Naive B cell (primary cell): ENCODE measurements at places on chromosomes 5 and 9.
A peak's percentile ranks its signal among the peaks of the same experiment; 100 is the strongest.

DNA sequence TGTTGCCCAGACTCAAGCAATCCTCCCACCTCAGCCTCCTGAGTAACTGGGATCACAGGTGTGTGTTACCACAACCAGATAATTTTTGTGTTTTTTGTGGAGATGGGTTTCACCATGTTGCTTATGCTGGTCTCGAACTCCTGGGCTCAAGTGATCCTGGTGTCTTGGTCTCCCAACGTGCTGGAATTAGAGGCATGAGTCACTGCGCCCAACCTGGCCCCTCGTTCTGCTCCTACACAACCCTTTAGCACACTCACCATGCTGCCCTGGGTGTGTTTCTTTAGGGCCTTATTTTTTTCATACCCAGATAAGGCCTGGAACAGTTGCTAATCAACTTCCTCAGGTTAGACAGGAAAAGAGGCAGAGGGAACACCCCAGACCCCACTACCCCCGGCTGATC lies 2.6 kb downstream of the PDZD2 start:
- H3K4me1 ChIP-seq: peaks cover 12% of the 10 kb centered on the region
- no peak overlapping the region for H3K27ac ChIP-seq
- peaks cover 24% of the 10 kb centered on the region for H3K27me3 ChIP-seq
- DNase-seq: no peak
- H3K4me3 ChIP-seq: no peak overlapping the region

GRCh38 chr9:37961351-37961750 lies 57.4 kb upstream of the SLC25A51 start:
- no peaks in the 10 kb centered on the region for H3K36me3 ChIP-seq
- no peak overlapping the region for H3K4me3 ChIP-seq
- H3K4me1 ChIP-seq: no peaks in the 10 kb centered on the region
- DNase-seq: no peak
- no peaks in the 10 kb centered on the region for H3K27me3 ChIP-seq

GRCh38 chr5:60677850-60678664 lies 21.9 kb downstream of the DEPDC1B start:
- peak; percentile 16 for DNase-seq
- H3K27ac ChIP-seq: no peak overlapping the region
- no peaks in the 10 kb centered on the region for H3K27me3 ChIP-seq
- H3K4me1 ChIP-seq: peaks cover 6% of the 10 kb centered on the region
- H3K4me3 ChIP-seq: no peak overlapping the region
- no peaks in the 10 kb centered on the region for H3K36me3 ChIP-seq

- no peaks in the 10 kb centered on the region for H3K27me3 ChIP-seq
- no peak for DNase-seq
- no peak overlapping the region for H3K4me3 ChIP-seq
- peaks cover 9% of the 10 kb centered on the region for H3K4me1 ChIP-seq
- H3K27ac ChIP-seq: no peak overlapping the region
Measured at GRCh38 chr9:136667214-136667939, 4.7 kb downstream of the EGFL7 start.

- no peak overlapping the region for H3K4me3 ChIP-seq
- no peaks in the 10 kb centered on the region for H3K27me3 ChIP-seq
- no peak overlapping the region for H3K27ac ChIP-seq
- H3K4me1 ChIP-seq: no peaks in the 10 kb centered on the region
Measured at GRCh38 chr5:97909541-97909940, 726.5 kb upstream of the RIOK2 start.

DNA sequence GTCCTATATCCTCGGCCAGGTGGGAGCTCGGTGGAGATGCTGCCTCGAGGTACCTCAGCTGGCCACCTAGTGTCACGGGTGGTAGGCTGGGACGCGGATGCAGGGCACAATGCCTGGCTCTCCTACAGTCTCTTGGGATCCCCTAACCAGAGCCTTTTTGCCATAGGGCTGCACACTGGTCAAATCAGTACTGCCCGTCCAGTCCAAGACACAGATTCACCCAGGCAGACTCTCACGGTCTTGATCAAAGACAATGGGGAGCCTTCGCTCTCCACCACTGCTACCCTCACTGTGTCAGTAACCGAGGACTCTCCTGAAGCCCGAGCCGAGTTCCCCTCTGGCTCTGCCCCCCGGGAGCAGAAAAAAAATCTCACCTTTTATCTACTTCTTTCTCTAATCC lies 2.0 kb downstream of the PCDHGC3 start:
- peaks cover 24% of the 10 kb centered on the region for H3K4me1 ChIP-seq
- peak overlapping the region; percentile 31 for H3K4me3 ChIP-seq
- DNase-seq: no peak
- H3K36me3 ChIP-seq: no peaks in the 10 kb centered on the region

DNA sequence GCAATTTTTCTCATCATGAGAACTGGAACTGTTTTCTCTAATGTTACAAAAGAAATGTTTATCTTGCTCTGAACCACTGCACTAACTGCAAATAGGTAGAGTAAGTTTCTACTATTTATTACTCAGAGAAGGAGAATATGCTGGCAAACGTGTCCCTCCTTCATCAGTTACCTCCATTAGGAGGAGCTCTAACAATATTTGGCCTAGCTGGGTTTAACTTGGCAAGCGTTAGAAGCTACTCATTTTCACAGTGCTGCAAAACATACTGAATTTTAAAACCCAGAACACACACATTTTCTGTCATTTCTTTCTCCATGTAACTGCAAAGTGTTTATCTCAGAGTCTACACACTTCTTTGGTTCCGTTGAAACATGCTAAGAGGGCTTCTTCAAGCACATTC lies 101.0 kb upstream of the GABRG2 start:
- no peaks in the 10 kb centered on the region for H3K4me1 ChIP-seq
- no peak overlapping the region for H3K27ac ChIP-seq
- no peak for DNase-seq
- H3K27me3 ChIP-seq: no peaks in the 10 kb centered on the region
- no peaks in the 10 kb centered on the region for H3K36me3 ChIP-seq
